Naive thymus-derived CD4-positive, alpha-beta T cell (primary cell): ENCODE measurements at places on chromosomes 12 and 14. TPM values are rescaled to one million over a fixed set of nuclear protein-coding genes. Genes with fewer than 3 reads are reported as not detected.

- H3K4me1 ChIP-seq = peaks cover 5% of the 10 kb centered on the region
- H3K27me3 ChIP-seq = no peaks in the 10 kb centered on the region
- DNase-seq = no peak
- no peaks in the 10 kb centered on the region for H3K36me3 ChIP-seq
- no peak overlapping the region for H3K4me3 ChIP-seq
- no peak overlapping the region for H3K27ac ChIP-seq
Measured at GRCh38 chr12:31586728-31587127, 4.2 kb downstream of the DENND5B start.

- DNase-seq = no peak
- H3K36me3 ChIP-seq = no peaks in the 10 kb centered on the region
- peaks cover 84% of the 10 kb centered on the region for H3K4me1 ChIP-seq
- peak overlapping the region; percentile 76 for H3K27ac ChIP-seq
Measured at GRCh38 chr12:92036771-92037453, 108.7 kb downstream of the BTG1 start.

DNA sequence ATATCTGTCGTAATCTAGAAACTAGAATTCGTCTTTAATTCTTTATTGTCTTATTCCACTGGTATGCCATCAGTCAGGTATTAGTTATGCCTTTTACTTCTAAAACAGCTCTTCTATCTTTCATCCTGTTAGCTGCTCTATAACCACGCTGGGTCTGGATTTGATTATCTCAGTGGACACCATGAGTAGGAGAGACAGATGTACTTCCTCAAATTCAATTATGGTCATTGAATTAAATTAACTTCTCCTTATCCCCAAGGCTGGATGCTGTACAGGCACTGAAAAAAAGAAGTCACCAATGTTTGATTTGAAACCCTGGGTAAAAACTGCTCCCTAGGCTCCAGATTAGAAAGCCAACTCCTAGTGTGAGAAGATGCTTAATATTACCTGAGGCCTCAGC is 107.3 kb downstream of the PIK3C2G start:
- H3K27ac ChIP-seq = no peak overlapping the region
- H3K4me1 ChIP-seq = no peaks in the 10 kb centered on the region
- H3K4me3 ChIP-seq = no peak overlapping the region

DNA sequence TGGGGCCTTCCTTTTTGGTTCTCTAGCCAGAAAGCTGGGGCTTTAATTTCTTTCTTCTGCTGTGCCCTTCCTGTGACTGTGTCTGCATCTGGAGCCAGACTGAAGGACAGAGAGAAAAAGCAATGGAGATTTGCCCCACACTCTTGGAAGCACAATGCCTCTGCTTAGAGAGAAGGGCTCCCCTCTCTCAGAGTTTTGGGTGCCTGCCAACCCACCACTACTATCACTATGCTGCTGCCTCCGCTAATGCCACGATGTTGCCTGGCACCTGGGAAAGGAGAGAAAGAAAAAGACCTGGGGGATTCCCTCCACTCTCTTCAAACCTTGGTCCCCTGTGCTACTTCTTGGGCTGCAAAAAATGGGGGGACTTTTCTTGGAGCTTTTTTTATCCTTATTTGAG is 52.6 kb downstream of the TMEM260 start:
- H3K27me3 ChIP-seq = no peaks in the 10 kb centered on the region
- H3K36me3 ChIP-seq = peaks cover 16% of the 10 kb centered on the region
- no peak for DNase-seq
- no peak overlapping the region for H3K27ac ChIP-seq
- H3K4me3 ChIP-seq = no peak overlapping the region

GRCh38 chr12:1343422-1343821 is 251.0 kb downstream of the FBXL14 start:
- no peaks in the 10 kb centered on the region for H3K27me3 ChIP-seq
- no peaks in the 10 kb centered on the region for H3K36me3 ChIP-seq
- H3K4me1 ChIP-seq = no peaks in the 10 kb centered on the region
- H3K4me3 ChIP-seq = no peak overlapping the region
- DNase-seq = no peak

- no peak for DNase-seq
- peaks cover 7% of the 10 kb centered on the region for H3K27me3 ChIP-seq
- H3K4me3 ChIP-seq = no peak overlapping the region
- no peaks in the 10 kb centered on the region for H3K4me1 ChIP-seq
- H3K27ac ChIP-seq = no peak overlapping the region
Measured at GRCh38 chr14:24351517-24351916, 11.7 kb upstream of the RIPK3 start.

DNA sequence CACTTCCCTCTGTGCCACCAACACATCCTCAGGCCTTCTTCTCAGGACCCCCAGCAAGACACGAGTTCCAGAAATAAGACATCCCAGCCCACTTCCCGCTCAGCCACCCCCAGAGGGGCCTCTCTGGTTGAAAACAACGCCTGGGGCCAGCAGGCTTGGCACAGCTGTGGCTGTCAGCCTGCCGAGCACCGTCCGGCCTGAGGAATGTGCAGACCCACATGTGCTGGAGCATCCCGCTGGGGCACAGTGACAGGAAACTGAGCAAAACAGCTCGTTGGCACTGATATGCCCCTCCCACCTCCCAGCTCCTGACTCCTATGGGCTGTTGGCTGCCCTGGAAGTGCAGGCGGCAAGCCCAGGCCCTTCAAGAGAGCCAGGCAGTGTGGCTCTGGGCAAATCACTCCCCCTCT is 1.4 kb downstream of the SYNE3 start:
- H3K4me1 ChIP-seq = peaks cover 56% of the 10 kb centered on the region
- no peak for DNase-seq
- H3K4me3 ChIP-seq = peak overlapping the region; percentile 99
- H3K27me3 ChIP-seq = no peaks in the 10 kb centered on the region

GRCh38 chr12:47894652-47895051 is 10.1 kb downstream of the VDR start:
- H3K4me3 ChIP-seq = no peak overlapping the region
- no peaks in the 10 kb centered on the region for H3K27me3 ChIP-seq
- no peaks in the 10 kb centered on the region for H3K36me3 ChIP-seq
- no peak for DNase-seq

DNA sequence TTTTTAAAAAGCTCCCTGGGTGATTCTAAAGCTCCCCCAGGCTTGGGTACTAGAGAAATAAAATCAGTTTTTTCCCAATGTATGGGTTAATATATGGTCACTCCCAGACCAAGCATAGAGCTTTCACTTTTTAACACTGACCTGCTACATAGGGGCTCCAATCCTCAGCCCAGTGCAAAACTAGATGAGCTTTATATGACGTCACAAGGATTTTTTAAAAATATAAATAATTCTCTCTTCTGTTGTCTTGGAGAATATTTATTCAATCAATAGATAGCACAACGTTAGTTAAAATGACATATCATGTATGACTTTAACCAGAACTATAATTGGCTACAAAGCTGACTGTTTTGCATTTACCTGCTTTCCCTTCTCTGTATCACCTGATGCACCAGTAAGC is 137.9 kb upstream of the TMCC3 start:
- no peaks in the 10 kb centered on the region for H3K4me1 ChIP-seq
- H3K4me3 ChIP-seq = no peak overlapping the region
- no peak overlapping the region for H3K27ac ChIP-seq
- no peaks in the 10 kb centered on the region for H3K36me3 ChIP-seq
- H3K27me3 ChIP-seq = no peaks in the 10 kb centered on the region
- no peak for DNase-seq

GRCh38 chr14:60735416-60735815 is 855 bp downstream of the MNAT1 start:
- peak overlapping the region; percentile 64 for H3K4me3 ChIP-seq
- no peaks in the 10 kb centered on the region for H3K4me1 ChIP-seq
- H3K27me3 ChIP-seq = no peaks in the 10 kb centered on the region
- H3K36me3 ChIP-seq = no peaks in the 10 kb centered on the region
- H3K27ac ChIP-seq = no peak overlapping the region
- DNase-seq = no peak

GRCh38 chr12:93242154-93242972 is 135.4 kb upstream of the NUDT4 start:
- H3K36me3 ChIP-seq = no peaks in the 10 kb centered on the region
- no peak overlapping the region for H3K27ac ChIP-seq
- H3K27me3 ChIP-seq = no peaks in the 10 kb centered on the region
- DNase-seq = no peak
- H3K4me3 ChIP-seq = no peak overlapping the region

- H3K27ac ChIP-seq = peak overlapping the region; percentile 88
- peak; percentile 50 for DNase-seq
- H3K36me3 ChIP-seq = no peaks in the 10 kb centered on the region
Measured at GRCh38 chr14:101965181-101965544, 790 bp downstream of the DYNC1H1 start.

- peak overlapping the region; percentile 40 for H3K27ac ChIP-seq
- H3K27me3 ChIP-seq = no peaks in the 10 kb centered on the region
- H3K4me1 ChIP-seq = no peaks in the 10 kb centered on the region
- H3K36me3 ChIP-seq = no peaks in the 10 kb centered on the region
- no peak for DNase-seq
- no peak overlapping the region for H3K4me3 ChIP-seq
Measured at GRCh38 chr12:110301065-110301806, 20.2 kb downstream of the ATP2A2 start.

DNA sequence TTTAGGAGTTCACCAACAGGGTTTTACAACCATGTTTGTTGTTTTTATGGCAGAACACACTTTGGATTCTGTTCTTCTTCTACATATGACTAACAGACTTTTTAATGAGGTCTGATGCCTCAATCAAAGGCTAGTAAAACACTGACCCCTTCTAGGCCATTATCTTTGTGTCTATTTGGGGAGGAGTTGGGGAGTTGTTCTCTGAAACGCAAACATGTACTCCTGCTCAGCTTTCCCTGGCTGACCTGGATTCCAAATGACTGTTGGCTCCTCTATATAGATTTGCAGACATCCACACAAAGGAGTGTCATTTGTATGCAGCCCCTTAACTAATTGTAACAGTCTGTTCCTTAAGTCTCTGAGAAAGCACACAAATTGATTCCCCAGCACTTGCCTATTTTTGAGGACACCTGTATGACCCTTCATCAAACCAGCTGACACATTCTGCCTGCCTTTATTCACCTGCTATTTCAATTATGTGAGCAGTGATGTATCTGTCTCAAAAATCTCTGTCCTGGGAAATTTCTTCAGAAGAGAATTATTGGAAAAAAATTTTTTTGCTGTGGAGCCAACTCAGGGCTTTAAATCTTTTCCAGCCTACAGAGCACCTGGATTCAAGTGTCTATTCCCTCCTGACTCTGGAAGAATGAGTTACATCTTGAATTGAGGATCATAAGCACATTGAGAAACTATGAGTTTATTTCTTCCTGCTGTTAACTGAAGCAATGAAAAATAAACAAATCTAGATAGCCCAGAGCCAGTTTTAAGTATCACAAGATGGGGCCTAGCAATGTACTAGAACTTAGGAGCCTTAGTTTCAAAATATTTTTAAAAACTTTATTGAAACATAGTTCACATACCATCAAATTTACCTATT is 417.2 kb downstream of the RAD51B start:
- no peaks in the 10 kb centered on the region for H3K4me1 ChIP-seq
- DNase-seq = no peak
- no peak overlapping the region for H3K4me3 ChIP-seq
- no peaks in the 10 kb centered on the region for H3K36me3 ChIP-seq

DNA sequence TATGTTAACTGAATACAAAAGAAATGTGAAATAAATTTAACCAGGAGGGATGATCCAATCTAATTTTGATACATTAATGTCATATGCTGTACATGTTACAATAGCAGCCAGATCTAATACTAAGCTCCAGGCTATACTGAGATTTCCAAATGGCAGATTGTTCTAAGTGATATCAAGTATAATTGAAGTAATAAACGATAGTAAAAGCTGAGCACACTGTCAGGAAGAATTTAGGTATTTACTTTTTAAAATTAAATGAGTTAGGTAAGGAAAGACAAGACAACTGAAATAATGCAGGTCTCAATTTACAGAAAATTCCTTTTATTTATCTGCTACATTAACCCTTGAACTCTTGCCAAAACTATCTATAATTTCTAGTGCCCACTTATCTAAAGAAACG is 39.9 kb downstream of the INSM2 start:
- DNase-seq = no peak
- H3K4me1 ChIP-seq = no peaks in the 10 kb centered on the region
- no peak overlapping the region for H3K4me3 ChIP-seq
- no peaks in the 10 kb centered on the region for H3K36me3 ChIP-seq
- H3K27ac ChIP-seq = no peak overlapping the region

GRCh38 chr12:130031571-130032189 is 127.9 kb upstream of the TMEM132D start:
- H3K27me3 ChIP-seq = no peaks in the 10 kb centered on the region
- no peaks in the 10 kb centered on the region for H3K4me1 ChIP-seq
- peak; percentile 27 for DNase-seq
- no peak overlapping the region for H3K27ac ChIP-seq

TSPAN11 gene
- not detected for total RNA-seq

IL26 gene
- not detected for total RNA-seq

TEX22 gene
- total RNA-seq = 6.3 and 8.1 TPM in 2 replicates

IGF1 gene
- 0.30 TPM for total RNA-seq

DTX1 gene
- total RNA-seq = 15.8 TPM

FOXM1 gene
- 1.2 TPM for total RNA-seq
